ENCODE measurements at places on chromosomes 5 and 9.

GRCh38 chr5:96094904-96095303 lies 133.3 kb upstream of the ELL2 start:
- DNase-seq: no peak

DNA sequence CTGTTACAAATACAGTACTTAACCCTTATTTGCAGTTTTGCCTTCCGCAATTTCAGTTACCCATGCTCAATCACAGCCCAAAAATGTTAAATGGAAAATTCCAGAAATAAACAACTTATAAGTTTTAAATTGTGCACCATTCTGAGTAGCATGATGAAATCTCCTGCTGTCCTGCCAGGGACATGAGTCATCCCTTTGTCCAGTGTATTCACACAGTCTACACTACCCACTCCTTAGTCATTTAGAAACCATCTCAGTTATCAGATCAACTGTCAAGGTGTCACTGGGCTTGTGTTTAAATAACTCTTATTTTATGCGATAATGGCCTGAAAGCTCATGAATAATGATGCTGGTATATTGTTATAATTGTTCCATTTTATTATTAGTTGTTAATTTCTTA lies 95.8 kb downstream of the PLCXD3 start:
- DNase-seq: no peak

DNA sequence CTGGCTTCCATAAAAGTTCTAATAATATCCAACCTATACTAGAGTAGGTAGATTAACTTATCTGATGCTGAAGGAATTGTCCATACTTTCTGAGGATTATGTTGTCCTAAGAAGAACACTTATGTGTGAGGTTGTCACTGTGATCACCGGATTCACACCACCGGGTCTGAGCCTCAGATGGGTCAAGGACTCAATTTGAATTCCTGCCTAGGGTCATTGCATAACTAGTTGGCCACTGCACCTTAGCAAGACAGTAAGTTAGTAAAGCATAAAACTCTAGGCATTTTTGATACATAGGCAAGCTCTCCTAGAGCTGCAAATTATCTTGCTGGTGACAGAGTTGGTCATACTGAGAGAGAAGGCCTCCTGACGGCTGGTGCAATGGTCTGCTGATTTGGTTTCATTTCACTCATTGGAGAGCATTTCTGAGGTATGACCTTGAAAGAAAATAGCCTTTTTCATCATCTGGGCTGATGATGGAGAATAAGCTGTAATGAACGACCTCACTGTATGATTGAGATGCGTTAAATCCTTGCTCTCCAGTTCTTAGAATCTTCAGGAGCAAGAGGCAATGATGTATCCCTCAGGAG lies 72.0 kb upstream of the CKMT2 start:
- DNase-seq: no peak

DNA sequence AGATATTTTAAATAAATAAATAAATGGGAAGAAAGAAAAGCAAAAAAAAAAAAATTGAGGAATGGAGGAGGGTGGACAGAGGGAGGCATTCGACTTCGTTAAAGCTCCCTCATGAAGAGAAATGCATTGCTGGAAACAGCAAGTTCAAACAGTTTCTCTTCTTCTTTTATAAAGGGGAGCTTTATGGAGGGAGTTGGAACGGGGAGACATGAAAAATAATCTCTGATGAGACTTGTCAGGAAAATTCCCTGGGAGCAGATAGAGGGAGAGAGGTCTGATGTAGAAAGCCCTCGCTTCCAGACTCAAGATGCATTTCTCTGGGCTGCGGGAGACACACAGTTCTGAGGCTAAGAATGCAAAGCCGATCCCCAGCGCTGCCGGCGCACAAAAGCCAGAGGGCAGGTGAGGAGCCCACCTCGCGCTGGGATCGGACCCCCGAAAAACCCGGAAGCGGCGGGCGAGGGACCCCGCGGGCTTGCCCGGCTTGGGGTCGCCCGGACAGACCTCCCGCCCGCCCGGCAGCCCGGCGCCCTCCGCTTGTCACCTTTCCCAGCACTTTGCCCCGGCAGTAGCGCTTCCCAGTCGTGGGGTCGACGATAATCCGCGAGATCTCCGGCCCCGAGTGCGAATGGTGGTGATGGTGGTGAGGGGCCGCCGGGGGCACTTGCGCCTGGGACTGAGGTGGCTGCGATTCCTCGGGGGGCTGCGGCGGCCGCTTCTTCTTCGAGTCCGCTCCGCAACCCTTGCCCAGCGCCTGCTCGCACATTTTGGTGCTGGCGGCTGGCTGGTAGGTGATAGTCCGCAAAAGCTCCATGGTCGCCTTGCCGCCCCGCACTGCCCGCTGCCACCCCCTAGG lies 512 bp downstream of the PLK2 start:
- DNase-seq: peak; percentile 21

GRCh38 chr9:23926368-23926767 lies 100.3 kb upstream of the ELAVL2 start:
- no peak for DNase-seq

DNA sequence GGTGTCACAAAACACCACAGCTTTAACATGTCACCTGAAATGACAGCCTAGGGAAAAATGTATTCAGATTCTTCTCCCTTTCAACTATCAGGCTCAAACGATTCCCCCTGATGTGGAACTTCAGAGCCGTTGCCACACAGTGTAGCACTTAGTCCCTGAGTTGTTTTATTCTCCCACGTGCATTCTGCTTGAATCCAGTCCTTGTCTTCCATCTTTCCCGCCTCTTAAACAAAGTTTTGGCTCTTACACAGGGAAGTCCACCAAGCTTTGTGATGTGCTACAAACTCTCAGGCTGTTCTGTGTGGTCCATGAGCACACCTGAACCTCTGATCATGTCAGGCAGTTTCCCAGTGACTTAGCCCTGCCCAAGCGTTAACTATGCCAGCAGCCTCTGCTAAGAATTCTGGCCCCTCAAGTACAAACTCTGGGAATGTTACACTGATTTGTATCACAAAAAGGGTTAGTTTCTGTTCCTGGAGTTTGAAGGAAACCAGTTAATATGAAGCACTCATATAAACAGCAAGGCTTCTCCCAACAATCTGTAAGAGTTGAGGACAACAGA lies 45.8 kb upstream of the RNF38 start:
- DNase-seq: no peak
